C1 segment of cervical spinal cord (tissue), 14 donors: ENCODE measurements at places on chromosomes 2 and 18.

DNA sequence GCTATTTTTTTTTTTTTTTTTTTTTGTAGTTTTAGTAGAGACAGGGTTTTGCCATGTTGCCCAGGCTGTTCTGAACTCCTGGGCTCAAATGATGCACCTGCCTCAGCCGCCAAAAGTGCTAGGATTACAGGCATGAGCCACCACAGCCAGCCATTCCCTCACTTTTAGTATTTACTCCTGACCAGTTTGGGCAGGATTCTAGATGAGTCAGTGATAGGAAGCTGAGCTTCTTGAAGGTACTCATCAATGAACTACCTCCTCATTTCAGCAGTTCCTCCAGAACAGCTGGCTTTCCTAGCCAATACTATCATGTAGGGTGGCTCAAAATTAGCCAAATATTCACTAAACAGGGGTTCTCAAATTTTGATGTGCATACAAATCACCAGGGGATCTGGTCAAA is 57.2 kb downstream of the CYBRD1 start:
- DNase-seq: no peak

DNA sequence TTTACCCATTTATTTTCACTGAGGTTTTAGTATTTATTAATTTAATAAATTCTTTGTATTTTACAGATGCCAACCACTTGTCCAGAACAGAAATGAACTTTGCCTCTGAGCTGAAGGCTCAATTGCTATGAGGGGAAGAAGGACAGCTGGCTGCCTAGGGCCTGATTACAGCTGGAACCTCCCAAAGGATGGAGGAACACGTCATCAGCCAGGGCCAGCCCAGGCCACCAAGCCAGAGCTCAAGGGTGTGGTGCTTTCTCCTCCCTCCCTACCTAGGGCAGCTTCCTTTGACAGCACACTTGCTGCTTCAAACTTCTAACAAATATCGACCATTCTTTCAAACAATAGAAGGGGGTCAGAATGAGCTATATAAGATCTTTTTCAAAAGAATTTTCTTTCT is 19.7 kb upstream of the RIOK3 start:
- DNase-seq: no peak

- peak; percentile 43 for DNase-seq
These were observed 3.5 kb downstream of the CNNM4 start for GRCh38 chr2:96764253-96764637.

- no peak for DNase-seq
These were observed at the start of gene ZAP70 for GRCh38 chr2:97713296-97714083. ZAP70 (plus strand) TSS chr2:97713576; CDS start chr2:97724037, 10,461 bp downstream.
